Right kidney (tissue), 9 donors: ENCODE measurements at places on chromosomes 13 and 19.

- no peak for DNase-seq
Observed at GRCh38 chr13:86710896-86711295, 911.7 kb upstream of the SLITRK6 start.

- DNase-seq: no peak
Observed at GRCh38 chr19:18993115-18993514, 40.2 kb downstream of the SUGP2 start.

DNA sequence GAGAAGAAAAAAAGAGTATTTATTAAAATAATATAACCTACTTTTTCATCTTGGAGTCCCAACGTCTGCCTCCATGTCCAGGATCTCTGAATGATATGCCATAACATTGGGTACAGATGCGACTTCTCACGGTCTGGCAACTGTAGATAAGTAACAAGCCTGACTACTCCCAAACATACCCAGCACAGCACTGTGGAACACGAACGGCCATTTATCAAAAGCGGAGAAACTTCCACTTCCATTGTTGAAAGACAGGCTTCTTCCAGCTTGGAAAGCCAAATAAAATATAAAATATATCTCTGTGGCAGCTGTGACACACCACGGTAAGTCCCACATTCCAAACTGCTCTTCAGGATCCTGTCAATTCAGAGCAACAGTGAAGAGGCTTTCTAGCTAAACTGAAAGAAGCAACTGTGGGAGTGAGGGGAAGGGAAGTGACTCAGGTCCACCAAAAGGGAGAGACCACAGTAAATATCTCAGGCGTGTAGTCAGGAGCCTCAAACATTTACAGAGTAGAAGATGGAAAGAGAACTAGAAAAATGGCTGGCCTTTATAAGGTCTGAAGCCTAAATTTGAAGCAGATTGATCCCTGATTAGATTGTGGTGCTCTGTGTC, 331.7 kb downstream of the LIG4 start:
- no peak for DNase-seq

DNA sequence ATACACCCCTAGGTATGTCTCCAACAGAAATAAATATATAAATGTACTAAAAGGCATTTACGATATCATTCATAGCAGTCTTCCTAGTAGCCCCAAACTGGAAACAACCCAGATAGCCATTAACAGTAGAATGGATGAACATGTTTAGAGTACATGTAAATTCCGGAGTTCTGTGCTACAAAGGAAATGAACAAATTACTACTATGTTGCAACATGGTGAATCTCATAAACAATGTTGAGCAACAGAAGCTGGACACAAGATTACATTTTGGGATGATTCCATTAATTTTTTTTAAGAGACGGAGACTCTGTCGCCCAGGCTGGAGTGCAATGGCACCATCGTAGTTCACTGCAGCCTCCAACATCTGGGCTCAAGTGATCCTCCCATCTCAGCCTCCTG, 5.9 kb upstream of the SLC7A10 start:
- no peak for DNase-seq

DNA sequence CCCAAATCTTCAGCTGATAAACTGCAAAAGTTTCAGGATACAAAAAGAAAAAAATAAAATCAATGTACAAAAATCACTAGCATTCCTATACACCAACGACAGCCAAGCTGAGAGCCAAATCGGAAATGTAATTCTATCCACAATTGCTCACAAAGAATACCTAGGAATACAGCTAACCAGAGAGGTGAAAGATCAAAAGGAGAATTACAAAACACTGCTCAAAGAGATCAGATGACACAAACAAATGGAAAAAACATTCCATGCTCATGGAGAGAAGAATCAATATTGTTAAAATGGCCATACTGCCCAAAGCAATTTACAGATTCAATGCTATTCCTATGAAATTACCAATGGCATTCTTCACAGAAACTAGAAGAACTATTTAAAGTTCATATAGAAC, 29.5 kb downstream of the NLRP11 start:
- DNase-seq: no peak

DNA sequence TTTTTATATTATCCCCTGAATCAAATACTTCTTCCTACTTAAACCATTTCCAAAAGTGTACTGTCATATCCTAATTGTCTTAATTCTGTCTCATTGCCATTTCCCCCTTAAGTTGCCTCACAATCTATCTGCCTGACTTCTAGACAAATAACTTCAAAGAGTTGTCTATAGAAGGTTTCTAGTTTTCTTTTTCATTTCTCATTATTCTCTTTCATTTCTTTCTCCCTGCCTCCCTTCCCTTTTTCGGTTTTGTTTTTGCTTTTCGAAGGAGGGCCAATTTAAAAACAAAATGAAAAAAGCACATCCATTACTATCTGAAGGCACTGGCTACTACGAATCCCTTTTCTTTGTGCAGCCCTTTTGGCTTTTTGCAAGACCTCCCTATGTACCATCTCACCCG, 367.2 kb downstream of the DNAJC15 start:
- no peak for DNase-seq

DNA sequence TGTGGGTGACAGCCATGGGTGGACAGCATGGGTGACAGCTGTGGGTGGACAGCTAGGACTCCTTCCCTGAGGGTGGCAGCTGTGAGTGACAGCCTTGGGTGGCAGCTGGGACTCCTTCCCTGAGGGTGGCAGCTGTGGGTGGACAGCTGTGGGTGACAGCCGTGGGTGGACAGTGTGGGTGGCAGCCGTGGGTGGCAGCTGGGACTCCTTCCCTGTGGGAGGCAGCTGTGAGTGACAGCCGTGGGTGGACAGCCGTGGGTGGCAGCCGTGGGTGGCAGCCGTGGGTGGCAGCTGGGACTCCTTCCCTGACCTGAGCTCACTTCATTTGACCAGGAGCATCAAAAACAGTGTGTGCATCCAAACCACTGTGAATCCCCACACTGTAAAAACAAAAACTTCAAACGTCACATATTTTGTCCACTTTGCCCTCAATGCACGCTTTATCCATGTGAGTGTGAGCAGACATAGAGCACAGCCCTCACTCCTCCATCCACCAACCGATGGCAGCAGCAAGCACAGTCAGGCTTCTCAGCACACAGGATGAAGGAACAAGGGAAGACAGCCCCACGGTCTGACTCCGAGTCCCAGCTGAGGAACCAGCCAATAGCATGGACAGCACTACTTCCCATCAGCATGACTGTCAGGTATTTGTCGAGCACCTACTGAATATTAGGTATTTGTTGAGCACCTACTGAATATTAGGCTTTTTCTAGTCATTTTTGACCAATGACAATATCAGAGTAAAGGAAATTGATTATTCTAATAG, 1.6 kb upstream of the CFAP97D2 start:
- no peak for DNase-seq

- DNase-seq: no peak
Observed at GRCh38 chr19:45144431-45145269, 16.1 kb downstream of the NKPD1 start.

DNA sequence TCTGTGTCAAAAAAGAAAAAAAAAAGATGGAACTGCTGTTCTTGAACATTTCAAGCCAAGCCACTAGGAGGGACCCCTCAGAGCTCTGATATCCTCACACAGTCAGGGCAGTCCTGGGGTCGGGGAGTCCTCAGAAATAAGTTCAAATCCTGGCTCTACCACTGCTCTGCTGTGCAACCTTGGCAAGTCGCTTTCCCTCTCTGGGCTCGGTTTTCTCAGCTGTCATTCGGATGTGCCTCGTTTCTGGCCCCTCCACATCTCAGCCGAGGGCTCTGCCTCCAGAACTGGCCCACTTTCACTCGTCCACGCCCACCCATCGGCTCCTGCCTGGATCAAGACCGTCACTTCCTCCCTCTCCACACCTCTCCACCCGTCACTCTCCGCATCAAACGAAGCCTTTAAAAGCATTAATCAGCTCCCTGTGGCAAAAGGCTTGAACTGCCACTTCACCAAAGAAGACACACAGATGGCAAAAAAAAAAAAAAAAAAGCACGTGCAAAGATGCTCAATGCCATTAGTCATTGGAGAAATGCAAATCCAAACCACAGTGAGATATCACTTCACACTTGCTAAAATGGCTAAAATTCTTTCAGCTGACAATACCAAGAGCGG, 7.4 kb upstream of the ZNRF4 start:
- DNase-seq: no peak

DNA sequence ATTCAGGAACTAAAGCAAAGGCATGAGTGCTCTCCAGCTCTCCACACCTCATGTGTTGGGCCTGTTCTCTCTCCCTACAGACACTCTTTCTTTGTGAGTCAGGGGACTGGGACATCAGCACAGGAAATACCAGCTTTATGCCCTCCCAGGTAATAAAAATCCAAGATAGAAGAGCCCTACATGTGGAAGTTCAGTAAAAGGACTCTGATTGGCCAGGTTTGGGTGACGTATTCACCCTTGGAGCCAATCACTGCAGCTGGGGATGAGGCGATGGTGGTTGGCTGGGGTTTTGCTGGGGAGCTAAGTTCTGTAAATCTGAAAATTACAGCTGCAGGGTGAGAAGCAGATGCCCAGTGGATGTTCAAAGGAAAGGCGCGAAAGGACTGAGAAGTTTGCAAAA, 32.5 kb downstream of the CCDC70 start:
- DNase-seq: no peak

DNA sequence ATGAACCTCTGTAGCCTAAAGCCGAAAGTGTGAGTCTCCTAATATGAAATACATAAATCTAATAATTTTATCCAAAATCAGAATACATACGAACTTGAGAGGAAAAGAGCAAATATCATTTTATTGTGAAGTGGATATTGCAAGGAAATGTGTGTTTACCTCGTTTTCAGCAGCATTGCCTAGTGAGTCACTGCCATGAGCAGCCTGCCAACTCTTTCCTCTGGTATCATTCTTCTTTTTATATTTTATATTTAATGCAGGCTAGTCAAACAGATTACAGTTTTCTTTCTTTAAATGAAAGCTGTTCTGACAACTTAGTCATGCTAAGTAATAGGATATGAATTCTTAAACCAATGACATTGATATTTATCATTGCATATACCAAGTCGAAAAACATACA, 44.2 kb downstream of the EDNRB start:
- no peak for DNase-seq

GRCh38 chr13:50140153-50140552, 124.9 kb downstream of the KCNRG start:
- no peak for DNase-seq

DNA sequence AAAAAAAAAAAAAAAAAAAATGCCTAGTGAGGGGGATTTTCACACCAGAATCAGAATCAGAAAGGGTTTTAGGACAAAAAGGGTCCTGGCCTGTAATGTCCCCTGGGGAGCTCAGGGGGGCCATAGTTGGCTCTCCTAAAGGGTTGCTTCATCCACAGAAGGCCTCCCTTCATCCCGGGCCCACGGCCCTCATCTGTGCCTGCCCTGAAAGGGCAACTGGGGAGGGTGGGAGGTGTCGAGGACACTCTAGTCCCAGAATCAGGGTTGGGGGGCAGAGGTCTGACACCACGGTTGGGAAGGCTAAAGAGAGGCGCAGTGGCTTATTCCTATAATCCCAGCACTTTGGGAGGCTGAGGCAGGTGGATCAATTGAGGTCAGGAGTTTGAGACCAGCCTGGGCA, 22.5 kb upstream of the ZNRF4 start:
- no peak for DNase-seq

GRCh38 chr13:41453620-41454019, 3.7 kb upstream of the RGCC start:
- no peak for DNase-seq

DNA sequence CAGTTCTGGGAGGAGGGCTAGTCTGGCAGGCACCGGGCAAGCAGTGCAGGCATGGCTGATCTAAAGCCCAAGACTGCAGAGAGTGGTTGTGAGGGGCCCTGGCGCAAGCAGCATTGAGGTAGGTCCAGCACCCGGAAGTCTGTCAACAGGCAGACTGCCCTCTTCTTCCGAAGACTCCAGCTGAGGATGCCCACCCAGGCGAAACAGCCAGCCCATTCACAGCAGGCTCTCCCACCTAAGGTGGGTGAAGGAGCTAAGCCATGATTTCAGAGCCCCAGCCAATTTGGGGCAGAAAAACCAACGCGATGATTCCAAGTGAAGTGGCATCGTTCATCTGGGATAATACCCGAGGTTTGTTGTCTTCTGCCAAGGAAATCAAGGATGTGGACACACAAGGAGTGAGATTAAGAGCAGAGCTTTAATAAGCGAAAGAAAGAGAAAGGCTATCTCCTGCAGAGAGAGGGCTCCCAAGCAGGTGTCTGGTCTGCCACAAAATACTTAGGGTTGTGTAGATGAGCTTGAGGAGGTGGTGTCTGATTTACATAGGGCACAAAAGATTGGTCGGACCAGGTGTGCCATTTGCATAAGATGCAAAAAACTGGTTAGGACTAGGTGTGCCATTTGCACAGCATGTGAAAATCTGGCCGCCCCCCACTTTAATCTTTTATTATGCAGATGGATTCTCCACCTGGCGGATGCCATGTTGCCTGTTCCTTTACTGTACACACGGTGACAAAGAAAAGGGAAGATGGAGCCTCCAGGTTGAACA, 22.6 kb downstream of the FAM124A start:
- DNase-seq: no peak

GRCh38 chr19:58395979-58396627, 647 bp downstream of the RNF225 start:
- peak; percentile 32 for DNase-seq

GRCh38 chr19:4582980-4583842, 23.7 kb upstream of the SEMA6B start:
- no peak for DNase-seq

DNA sequence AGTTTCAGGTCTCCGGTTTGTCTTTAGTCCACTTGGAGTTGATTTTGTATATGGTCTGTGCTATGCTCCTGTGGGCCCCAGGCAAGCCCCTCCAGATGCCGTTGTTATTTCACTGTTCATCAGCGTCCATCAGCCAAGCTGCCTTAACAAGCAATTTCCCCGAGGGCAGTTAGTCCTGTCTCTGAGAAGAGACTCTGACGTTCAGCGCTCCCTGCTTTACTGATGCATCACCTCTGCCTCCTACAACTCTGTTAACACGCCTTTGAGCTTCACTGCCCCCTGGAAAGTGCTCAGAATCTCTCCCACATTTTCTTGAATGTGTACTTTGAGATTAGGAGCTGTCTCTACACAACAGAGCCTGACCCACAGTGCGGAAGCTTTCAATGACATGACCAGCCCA, 41.8 kb upstream of the UBAC2 start:
- no peak for DNase-seq

- no peak for DNase-seq
Observed at GRCh38 chr13:110557610-110558305, 3.8 kb downstream of the RAB20 start.

- no peak for DNase-seq
Observed at GRCh38 chr13:33697926-33698325, 120.0 kb upstream of the RFC3 start.

DNA sequence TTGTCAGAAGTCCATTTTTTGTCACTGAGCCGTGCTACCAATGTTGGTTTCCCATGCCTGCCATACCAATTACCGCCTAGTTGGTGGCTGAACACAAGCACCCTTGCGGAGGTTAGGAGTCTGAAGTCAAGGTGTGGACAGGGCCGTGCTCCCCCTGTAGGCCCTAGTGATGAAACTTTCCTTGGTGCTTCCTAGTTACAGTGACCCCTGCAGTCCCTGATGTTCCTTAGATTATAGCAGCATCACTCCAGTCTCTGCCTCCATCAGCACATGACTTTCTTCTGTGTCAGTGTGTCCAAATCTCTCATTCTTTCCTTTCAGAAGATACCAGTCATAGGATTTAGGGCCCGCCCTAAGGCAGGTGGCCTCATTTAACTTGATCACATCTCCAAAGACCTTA, 99.0 kb downstream of the MYO16 start:
- no peak for DNase-seq

- no peak for DNase-seq
Observed at GRCh38 chr19:37969695-37970094, 62.7 kb downstream of the SIPA1L3 start.

GRCh38 chr13:30978981-30979956, 46.8 kb downstream of the TEX26 start:
- peak; percentile 14 for DNase-seq

- no peak for DNase-seq
Observed at GRCh38 chr13:45773236-45773635, 71.1 kb downstream of the CBY2 start.
